ENCODE measurements at places on chromosomes 5 and 9.

DNA sequence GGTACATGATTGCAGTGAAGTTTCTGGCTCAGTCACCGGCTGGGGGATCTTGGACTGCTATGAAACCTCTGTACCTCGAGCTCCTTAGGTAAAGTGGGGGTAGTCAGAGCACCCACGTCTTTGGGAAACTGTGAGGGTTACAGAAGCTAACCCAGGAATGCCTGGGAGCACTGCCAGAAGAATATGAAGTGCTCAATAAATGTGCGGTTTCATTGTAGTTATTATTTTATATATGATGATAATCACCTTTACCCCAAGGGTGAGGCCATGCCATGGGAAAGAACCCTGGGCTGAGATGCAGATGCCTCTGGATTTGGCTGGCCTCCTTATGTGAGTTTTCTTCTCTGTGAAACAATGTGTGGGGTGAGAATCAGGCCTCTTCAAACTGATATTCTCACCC is 3.7 kb downstream of the NPR3 start:
- DNase-seq, result no peak

DNA sequence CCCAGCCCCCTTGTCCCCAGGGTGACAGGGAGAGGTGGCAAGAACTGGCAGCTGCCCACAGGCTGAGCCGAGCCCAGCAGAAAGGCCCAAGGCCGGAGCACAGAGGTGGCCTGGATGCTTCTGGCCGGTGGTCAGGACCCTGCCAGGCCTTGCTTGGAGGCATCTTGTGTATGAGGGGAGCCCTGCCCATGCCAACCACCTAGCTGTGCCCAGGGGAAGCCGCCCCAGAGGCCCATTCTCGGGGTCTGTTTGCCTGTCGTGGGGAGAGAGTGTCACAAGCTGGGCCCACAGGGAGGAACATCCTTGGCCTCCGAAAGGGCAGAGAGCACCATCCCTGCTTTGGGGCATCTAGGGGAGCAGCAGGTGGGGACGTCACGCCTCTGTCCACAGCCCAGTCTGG is 10.0 kb downstream of the NKD2 start:
- DNase-seq, result no peak

- no peak for DNase-seq
Measured at GRCh38 chr5:9766581-9766980, 136.4 kb upstream of the TAS2R1 start.

GRCh38 chr5:10220248-10220647 is 29.4 kb downstream of the ATPSCKMT start:
- DNase-seq, result peak; percentile 7

DNA sequence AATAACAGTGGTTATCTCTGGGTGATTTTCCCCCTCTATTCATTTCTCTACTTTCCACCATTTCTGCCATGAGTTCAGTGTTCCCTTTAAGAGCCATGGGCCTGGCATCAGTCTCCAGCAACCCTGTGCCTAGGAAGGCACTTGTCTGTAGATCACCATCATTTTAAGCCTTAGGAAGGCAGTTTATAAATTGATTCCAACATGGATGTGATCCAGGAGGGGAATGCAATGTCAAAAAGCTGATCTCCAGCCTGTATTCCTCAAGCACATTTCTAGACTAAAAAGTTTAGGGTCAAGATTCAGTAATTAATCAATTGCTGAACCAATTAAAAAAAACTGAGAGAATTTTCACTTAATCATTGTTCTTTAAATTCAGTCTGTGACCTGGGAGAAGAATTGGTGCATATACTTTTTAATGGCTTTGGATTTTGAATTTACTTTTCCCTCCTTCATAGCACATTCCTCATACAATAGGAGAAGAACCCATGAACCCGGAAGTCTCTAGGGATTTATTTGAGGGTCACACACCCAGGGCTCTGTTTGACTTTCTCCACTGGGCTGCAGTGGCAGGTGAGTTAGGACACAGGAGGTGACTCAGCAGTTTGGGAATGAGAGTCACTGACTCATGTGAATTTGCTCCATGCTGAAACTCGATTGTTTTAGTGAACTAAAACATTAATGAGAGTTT is 6.1 kb upstream of the ERMP1 start:
- no peak for DNase-seq

DNA sequence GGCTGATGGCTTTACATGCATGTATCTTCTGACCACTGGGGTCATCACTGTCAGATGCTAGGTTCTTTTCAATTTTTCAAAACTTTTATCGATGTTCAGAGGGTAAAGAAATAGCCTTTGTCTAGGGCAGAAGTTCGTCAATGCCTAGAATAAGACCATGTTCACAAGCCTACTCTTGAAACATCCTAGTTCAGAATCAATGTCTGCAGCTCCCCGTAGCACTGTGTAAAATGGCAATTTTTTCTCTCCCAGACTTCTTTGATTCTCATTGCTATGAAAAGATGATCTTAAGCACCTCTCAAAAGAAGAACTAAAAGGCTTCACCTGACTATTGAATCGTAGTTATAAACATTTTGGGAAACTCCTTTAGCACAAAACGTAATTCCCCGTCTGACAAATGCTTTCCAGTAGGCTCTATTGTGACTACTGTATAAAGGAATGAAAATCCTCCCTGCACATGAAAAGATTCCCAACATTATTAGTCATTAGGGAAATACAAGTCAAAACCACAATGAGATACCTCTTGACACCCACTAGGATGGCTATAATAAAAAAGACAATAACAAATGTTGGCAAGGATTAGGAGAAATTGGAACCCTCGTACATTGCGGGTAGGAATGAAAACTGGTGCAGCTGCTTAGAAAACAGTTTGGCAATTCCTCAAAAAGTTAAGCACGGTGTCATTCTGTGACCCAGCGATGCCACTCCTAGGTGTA is 263.5 kb downstream of the ARHGAP26 start:
- no peak for DNase-seq

DNA sequence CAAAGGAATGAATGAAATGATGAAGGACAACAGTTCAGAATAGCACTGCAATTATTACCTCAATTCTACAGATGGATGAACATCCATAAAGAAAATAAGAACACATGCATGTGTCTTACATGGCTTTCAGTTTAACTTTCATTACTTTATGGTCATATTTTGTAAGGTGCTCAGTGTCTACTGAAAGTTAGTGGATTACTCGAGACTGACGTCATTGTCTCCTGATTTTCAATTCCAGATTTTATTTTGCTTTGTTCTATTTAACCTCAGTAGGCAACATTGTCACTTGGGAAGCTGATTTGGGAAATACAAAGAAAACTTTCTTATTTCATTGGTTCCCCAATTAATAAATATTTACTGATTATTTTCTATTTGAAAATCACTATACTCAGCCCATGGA is 363.7 kb downstream of the CHSY3 start:
- DNase-seq, result no peak

DNA sequence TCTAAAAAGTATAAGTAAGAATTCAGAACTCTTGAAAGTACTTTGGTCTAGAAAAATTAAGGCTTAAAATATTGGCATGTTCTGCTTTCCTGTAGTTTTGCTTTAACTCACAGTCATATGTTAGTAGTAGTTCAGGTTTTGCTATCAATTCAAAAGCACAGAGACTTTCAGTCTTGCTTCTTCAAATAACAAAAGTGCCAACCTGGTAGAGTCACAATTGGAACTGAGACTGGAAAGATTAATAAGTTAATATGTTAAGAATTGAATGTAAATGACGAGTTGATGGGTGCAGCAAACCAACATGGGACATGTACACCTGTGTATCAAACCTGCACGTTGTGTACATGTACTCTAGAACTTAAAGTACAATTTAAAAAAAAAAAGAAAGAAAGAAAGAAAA is 822.3 kb downstream of the MTRR start:
- no peak for DNase-seq

DNA sequence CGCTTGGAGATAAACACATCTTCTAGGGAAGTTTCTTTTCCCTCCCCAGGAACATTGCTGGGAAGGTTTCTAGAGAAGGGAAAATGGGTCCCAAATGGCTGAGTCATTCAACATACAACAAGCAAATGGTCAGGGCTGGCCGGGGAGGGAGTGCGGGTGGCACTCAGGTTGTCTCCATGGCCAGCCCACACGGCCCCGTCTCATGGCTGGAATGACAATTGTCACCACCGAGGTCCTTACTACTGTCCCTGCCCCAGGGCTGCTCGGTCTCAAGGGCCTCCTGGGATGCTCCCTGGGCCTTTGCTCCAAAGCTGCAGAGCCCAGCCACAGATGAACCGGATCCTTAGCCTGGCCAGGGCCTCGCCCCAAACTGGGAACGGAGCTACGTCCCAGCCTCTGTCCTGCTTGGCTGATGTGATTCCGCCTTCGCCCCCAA is 121.9 kb downstream of the FGF18 start:
- no peak for DNase-seq

DNA sequence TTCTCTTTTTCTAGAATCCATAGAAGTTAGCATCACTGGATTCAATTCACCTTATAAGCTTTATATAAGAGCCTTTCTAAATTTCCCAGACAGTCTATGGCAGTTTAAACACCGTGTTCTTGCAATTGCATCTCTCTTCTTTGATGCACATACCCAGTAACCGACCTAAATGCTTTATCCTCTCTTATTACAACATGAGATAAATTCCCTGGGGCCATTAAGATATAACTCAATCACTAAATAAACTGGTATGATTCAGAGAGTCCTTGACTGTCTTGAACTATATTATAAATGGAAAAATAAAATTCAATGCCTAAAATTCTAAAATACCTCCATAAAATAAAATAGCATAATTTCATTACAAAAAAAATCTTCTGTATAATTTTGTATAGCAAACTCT is 98.1 kb downstream of the DIRAS2 start:
- no peak for DNase-seq

DNA sequence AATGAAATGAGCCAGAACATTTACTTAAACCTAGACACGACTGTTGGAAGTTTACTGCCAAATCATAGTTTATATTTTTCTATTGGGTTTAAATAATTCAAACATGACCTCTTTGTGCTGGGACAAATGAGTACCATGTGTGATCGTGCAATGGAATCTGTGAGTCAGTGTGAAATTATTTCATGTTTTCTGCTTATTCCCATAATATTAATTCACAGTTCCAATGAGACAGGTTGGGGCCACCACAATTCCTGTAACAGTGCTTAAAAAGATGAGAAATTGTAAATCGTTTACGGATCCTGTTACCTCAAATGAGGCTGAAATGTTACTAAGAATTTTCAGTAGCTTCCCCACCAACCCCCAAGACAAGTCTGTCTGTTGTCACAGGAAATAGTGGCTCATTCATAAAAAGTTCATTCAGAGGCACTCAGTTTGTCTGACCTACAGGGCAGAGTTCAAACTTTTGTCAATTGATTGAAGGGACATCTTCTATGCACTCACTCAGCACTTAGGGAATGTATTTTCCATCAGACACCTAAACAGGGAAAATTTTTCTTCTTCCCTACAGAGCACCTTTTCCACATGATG is 563.9 kb upstream of the ADAMTS16 start:
- no peak for DNase-seq

- peak; percentile 19 for DNase-seq
Measured at GRCh38 chr9:135035781-135036760, 51.4 kb upstream of the OLFM1 start.

DNA sequence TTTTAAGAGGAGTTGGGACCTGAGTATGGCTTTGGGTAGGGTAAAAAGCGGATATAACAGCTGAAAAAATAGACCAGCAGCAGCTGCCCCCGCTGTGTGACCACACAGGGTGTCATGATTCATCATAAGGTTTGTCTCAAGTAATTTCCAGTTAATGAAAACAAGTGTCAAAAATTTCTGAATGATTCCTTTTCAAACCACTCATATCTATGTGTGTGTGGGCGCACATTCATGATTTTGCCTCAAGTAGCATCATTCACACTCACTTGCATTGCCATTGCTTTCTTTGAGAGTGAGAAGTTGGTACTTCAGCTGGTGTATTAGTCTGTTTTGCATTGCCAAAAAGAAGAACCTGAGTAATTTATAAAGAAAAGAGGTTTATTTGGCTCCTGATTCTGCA is 12.1 kb upstream of the TNFAIP8 start:
- no peak for DNase-seq

GRCh38 chr9:129665389-129665775 is at the start of gene PRRX2:
TSS of gene PRRX2 (plus strand) at chr9:129665647. CDS start at chr9:129665868, 221 bp downstream.
- no peak for DNase-seq

- DNase-seq, result peak; percentile 58
Measured at GRCh38 chr5:472076-472655, 29.2 kb downstream of the EXOC3 start.

- no peak for DNase-seq
Measured at GRCh38 chr9:72440992-72441847, 76.2 kb upstream of the ZFAND5 start.

DNA sequence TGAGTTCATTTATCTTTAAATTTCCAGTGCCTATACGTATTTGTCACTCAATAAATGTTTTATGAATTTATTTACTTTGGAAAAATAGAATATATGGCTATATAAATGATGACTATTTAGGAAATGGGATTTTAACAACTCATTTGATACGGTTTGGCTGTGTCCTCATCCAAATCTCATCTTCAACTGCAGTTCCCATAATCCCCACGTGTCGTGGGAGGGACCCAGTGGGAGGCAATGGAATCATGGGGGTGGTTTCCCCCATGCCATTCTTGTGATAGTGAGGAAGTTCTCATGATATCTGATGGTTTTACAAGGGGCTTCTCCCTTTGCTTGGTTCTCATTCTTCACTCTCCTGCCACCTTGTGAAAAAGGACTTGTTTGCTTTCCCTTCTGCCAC is 187.6 kb upstream of the EFNA5 start:
- DNase-seq, result no peak

DNA sequence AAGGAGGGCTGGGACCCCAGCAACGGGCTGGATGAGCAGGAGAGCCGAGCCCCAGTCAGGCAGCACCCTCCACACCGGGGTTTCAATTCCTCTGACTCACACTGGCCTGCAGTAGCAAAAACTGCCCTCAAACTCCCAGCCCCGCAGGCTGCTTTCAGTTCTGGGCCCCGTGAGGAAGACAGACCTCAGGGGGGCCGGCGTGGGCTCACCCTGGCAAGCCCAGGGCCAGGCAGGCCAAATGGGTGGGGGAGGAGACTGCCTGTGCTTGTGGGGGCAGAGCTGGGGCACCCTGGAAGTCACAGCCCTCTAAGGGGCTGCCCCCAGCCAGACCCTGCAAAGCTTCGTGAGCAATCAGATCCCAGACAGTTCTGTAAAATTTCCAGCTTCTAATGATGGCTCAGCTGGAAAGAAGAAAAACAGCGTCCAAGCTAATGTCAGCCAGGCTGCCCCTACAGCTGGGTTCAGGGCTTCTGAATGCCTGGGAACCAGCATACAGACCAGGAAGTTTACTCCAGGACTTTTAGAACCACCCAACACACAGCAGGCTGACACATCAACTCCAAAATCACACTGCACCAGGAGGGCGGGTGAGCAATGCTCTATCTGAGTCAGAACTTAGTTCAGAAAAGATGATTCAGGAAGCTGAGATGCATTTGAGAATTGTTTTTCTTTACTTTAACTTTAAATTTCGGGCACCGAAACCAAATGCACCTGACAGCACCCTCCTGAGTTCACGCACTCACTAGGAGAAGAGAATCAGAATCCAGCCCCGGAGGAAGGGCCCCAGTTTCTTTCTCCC is 34.7 kb downstream of the LPCAT1 start:
- DNase-seq, result no peak

DNA sequence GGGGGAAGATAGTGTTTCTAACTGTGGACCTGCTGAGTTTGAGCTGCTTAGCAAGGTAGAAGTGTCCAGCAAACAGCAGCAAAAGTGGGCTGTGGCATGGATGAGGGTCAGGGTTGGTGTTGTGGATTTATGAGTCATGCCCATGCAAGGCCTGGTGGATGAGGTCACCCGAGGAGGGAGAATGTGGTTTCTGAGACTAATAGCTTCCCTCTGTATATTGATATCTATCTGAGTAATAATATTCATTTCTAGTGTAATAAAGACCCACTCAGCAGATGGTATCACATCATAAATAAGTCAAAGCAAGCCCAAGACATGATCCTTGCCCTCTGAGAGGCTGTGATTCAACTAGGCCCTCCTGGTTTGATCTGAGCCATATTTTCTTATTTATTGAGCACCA is 597.8 kb upstream of the CLINT1 start:
- DNase-seq, result peak; percentile 10

Measured in NCI-H524 (cell line).